Progenitor cell of endocrine pancreas (in vitro differentiated cells): ENCODE measurements at places on chromosomes 5 and 9.

DNA sequence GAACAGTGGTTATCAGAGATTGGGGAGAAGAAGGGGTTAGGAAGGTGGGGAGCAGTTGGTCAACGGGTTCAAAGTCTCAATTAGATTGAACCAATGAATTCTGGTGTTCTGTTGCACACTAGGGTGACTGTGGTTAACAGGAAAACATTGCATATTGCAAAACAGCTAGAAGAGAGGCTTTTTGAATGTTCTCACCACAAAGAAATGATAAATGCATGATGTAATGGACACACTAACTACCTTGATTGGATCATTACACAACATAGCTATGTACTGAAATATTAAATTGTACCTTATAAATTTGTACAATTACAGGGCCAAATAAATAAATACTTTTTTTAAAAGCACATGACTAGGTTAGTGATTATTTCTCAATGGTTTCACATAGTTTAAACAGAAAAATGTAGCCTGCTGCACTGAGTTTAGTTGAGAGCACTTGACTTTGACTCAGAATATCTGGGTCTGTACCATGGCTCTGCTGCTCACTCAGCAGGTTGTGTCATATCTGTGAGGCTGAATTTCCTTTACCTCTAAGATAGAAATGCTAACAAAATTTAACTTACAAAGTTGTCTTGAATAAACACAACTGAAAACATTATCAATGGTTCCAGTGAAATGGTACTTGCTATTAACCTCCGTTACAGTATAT is 30.4 kb downstream of the NUDT12 start:
- no peak for DNase-seq

DNA sequence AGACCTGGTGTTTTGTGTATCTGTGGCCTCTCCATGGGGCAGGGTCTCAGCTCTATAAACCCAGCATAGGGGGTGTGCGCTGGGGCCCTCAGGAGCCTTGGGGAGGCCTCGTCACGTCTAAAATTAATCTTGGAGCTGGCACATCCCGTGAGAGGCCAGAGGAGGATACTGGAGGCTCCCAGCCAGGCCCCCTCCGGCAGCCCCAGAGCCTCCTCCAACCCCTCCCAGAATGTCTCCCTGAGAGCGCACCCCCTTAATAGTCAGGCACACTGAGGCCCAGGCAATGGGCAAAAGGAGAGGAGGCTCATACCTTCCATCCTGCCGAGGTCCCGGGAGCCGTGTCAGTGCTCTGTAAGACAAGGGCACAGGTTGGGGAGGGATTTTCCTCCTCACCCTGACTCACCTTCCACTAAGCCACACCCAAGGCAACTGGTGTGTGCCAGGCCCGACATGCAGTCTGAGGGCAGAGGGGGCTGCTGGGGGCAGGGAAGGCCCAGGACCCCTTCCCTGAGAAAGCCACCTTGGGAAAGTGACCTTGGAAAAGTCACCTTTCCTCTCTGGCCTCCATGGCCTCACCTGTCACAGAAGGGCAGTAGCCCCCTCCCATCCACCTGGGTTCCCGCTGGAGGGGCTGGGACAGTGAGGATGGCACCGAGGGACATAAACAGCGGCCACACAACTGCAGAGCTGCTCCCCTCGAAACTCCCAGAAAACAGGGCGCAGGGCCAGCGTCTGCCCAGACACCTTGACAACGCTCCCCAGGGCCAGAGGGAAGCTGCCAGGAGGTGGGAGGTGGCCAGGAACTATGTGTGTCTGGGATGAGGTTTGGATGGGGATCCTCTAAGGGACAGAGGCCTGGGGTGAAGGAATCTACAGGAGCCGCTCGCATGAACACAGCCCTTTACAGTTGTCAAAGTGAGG is 2.9 kb downstream of the AK1 start:
- DNase-seq, result no peak

GRCh38 chr5:154311362-154311761 is 120.8 kb downstream of the GALNT10 start:
- DNase-seq, result no peak

- DNase-seq, result no peak
Measured at GRCh38 chr9:4324513-4324912, 24.6 kb upstream of the GLIS3 start.

- no peak for DNase-seq
Measured at GRCh38 chr9:137012694-137013570, 15.1 kb downstream of the ABCA2 start.

DNA sequence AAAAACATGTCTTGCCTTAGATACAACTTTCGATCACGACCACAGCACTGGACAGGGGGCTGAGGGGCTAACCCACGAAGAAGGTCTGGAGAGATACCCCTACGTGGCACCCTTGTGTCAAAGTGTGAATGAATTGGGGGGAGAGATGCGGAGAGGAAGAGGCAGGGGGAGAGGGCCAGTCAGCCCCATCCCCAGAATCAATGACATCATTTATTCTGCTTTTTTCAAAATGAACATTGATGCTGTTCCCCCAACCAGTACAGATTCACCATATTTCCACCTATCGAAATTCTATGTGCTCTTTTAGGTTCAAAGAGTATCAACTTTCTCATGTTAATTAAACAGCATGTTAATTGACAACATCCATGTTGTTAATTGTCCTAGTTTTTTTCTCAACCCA is 32.4 kb downstream of the DAP start:
- no peak for DNase-seq
